ENCODE measurements at places on chromosomes 16 and 17. TPM values are rescaled to one million over a fixed set of nuclear protein-coding genes. Genes with fewer than 3 reads are reported as not detected.
A peak's percentile ranks its signal among the peaks of the same experiment; 100 is the strongest.

DNA sequence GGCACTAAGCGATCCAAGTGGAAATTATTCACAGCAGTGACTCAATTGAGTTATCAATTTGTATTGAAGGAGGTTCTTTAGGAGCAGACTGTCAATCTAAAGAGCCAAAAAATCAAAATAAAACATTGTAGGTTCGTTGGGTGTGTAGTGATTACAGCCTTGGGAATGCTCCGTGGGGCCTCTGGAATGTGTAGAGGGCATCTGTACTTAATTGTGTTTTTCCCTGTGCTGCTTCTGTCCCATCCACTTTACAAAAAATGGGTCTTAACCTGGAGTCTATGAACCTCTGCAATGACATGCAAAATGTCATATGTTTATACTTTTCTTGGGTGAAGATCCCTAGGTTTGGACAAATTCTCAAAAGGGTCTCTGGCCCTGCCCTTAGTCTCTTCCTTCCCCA, 215.1 kb downstream of the CCDC182 start:
- DNase-seq = no peak

- peak; percentile 89 for DNase-seq
These were observed 58.3 kb downstream of the WIPI1 start for GRCh38 chr17:68398691-68399637.

- no peak for DNase-seq
These were observed 129.9 kb downstream of the PITPNC1 start for GRCh38 chr17:67506966-67507365.

- no peak for DNase-seq
These were observed 47.9 kb upstream of the HNF1B start for GRCh38 chr17:37792787-37793186.

DNA sequence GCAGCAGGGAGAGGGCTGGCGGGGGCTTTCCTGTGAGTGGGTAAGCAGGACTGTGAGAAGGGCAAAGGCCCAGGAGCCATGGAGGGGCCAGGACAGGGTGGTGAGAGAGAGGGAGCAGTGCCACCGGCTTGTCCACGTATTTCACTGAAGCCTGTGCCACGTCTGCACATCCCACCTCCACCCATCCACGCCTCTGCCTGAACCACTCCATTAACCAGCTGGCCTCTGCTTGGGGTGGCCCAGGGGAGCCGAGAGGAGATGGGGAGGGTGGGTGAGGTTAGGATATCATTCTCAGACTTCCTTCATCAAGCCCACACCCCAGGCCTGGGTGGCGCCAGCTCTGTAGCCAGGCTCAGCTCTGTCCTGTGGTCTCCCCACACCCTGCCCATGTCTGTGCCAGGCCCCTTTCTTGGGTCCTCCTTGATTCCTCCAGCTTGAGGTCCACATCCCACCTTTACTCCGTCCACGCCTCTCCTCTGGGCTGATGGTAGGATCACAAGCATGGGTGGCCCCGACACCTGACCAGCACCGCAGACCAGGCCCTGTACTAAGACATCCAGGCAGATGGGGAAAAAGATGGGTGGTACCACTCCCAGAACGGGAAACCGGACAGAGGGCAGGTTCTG, 3.2 kb upstream of the FN3K start:
- peak; percentile 20 for DNase-seq

DNA sequence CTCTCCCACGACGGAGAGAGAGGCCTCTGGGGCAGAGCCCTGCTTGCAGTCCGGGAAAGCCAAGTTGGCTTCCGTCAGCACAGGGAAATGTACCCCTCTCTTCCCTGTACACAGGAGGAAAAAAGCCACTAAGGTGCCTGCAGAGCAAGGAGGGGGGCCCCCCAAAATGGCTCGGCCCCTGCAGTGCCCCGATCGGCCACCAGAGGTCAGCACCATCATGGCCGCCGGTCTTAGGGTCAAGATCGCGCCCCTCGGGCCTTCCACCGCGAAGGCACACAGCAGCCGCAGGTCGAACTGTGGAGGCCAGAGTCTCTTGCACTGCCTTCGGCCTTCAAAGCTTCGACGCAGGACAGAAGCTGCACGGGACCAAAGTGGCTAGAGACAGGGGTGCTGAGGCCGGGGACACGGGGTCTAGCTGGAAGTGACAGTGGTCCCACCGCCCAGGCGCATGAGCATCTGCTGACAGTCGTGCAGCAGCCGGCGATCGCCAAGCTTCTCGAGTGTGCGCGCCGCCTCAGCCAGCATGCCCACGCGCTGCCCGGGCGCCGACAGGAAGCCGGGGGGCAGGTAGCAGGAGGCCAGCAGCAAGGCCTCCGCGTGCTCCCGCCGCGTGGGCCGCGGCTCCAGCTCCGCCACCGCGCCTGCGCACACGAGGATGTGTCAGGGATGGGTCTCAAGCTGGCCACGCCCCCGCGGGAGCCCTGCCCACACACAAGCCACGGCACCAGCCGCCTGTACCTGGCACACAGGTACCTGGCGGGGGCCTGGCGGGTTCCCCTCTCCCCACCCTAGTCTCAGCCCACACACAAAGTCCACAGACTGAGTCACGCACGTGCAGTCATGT, 24.4 kb downstream of the SREBF1 start:
- peak; percentile 99 for DNase-seq

DNA sequence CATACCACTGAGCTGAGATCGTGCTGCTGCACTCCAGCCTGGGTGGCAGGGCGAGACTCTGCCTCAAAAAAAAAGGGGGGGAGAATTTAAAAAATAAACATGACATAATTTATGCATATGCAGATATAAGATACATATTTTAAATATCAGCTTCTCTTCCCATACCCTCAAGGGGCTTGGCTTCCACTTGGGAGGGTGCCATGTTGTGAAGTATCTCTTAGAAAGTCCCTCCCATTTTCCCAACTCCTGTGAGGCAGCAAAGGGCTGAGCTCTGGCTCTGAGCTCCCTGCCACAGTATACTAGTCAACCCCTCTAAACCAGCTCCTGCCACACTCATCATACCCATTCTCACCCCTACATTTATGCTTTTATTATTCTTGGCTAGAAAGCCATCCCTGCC, 39.4 kb downstream of the MYH11 start:
- no peak for DNase-seq

DNA sequence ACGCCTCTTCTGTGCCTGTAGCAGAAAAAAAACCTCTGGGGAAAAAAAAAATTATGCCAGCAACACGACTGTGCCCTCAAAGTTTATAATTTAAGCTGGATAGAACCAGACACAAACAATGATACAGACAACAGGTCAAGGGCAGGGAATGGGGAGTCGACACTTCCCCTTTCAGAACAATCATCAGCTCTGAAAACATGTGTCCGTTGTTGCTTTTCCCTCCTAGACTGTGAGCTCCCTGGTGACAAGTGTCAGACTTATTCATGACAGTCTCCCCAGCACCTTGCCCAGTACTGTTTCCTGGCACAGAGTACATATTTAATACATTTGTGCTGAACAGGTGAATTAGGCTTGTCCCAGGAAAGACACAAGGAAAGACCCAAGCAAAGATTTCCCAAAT, 178.3 kb downstream of the SOX9 start:
- DNase-seq = no peak

GRCh38 chr17:58306131-58306951, 22.3 kb downstream of the TSPOAP1 start:
- DNase-seq = no peak

GRCh38 chr16:67326472-67327309, at the start of the genes KCTD19 and LRRC36:
Gene KCTD19, minus strand, starts transcription at chr16:67326741. Its CDS starts 34 bp downstream, at chr16:67326707.
Gene LRRC36, plus strand, starts transcription at chr16:67326815. Its CDS starts 48 bp downstream, at chr16:67326863.
- DNase-seq = peak; percentile 99

DNA sequence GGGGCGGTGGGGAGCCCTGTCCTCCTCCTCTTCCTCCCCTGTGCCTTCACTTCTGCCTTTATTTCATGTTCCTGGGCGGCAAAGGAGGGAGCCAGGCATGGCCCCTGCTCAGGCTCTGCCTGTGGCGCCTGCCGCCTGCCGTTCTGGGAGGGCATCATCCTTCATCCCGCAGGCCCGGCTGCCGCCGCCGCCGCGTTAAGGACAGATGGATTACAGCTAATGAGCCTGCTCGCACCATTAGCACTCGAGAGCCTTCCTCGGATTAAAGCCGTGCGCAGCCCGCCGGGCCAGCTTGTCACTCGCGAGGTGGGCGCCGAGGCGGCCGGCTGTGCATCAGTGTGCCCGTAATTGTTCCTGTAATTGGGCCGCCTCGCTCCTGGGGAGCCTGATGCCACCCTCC, 127.7 kb upstream of the GSE1 start:
- no peak for DNase-seq

DNA sequence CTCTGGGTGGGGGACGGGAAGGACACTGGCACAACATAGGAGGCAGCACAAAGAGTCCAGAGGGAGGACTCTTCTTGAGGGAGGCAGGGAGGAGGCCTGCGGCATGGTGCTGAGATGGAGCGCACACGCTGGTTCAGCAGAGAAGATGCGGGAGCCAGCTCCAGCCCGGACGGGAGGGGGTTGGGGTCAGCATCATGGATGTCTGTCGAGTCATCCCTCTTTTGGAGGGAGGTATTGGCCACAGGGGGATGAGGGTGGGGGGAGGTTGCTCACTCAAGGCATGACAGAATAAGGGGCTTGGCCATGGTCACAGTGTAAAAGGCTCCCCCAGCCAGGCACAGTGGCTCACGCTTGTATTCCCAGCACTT, 19.3 kb downstream of the DCAKD start:
- no peak for DNase-seq

GRCh38 chr16:18942061-18942460, 15.9 kb upstream of the SMG1 start:
- DNase-seq = no peak

DNA sequence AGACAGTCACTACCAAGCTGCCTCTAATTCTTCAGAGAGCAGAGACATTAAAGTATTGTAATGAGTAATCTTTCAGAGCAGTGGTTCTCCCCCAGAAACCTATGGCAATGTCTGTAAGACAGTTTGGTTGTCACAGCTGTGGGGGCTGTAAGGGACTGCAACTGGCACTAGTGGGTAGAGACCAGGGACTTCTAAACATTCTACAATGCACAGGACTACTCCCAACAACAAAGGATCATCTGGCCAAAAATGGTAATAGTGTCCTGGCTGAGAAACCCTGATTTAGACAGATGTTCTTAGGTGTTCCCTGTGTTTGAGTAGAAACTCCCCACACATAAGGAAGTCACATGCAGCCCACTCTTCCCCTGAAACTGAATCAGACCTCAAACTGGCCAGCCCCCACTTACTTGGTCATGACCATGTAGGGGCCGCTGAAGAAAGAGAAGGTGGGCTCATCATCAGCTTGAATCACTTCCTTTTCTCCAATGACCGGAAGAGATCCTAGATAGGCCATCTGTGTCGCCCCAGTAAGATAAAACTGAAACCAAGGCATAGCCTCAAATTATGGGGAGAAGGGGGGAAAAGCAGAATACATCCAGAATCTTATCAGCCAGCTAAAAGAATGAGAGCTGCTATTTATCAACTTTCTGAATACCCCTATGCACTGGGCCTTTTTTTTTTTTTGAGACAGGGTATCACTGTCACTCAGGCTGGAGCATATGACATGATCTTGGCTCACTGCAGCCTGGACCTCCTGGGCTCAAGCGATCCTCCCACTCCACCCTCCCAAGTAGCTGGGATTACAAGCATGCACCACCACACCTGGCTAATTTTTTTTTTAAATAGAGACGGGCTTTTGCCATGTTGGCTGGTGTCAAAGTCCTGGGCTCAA, 75.8 kb downstream of the TEX14 start:
- DNase-seq = no peak

DNA sequence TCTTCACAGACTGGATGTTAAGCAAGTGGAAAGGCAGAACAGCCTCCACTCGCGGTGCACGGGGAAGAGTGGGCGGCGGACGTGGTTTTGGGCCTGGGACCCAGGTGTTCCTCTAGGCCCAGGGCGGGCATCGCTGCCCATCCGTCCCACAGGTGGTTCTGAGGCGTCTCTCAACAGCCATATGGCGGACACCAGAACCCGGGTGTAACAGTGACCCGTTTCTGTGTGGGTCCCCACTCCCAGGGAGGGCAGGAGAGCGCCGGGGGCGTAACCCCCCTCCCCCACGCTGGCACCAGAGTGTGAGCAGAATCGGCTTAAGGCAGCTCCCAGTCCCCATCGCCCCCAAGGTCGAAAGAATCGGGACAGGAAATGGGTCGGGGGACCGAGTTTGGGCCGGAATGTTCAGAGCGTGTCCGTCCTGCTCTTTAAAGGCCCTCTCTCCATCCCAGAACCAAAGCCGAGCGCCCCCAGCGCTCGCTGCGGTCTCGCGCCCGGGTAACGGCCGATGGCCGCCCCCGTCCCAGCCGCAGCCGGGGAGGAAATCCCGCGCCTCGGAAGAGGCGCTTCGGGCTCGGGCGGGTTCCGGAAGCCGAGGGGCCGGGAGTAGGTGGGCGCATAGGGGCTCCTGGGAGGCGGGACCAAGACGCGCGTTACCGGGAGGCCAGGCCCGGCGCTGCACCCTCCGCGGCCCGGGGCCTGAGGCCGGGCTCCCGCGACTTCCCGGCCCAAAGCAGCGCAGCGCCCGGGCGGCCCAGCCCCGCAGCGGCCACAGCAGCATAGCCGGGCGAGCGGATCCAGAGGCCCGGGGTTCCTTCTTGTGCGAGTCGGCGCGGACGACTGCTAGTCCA, at the start of gene TK2:
Gene TK2 (minus strand): TSS at position 839 of the 848 bp plus-strand sequence. CDS start 61 bp downstream, at position 778.
- DNase-seq = peak; percentile 94

GRCh38 chr16:14510581-14510938, 119.5 kb downstream of the PARN start:
- no peak for DNase-seq

- DNase-seq = peak; percentile 11
These were observed 23.8 kb downstream of the CLTC start for GRCh38 chr17:59643159-59644140.

DNA sequence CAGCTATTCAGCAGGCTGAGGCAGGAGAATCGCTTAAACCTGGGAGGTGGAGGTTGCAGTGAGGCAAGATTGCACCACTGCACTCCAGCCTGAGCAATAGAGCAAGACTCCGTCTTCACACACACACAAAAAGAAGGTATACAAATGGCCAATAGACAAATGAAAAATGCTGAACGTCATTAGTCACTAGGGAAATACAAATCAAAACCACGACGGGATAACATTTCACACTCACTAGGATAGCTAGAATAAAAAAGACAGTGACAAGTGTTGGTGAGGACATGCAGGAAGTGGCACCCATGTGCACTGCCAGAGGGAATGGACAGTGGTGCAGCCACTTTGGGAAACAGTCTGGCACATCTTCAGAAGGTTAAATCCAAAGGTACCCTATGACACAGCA, 172.9 kb downstream of the FTO start:
- no peak for DNase-seq

The TMEM95 gene
- not detected for total RNA-seq

The CIITA gene
- total RNA-seq = not detected

The ARL5C gene
- total RNA-seq = not detected

The KRT32 gene
- total RNA-seq = not detected

The DDX19B gene
- 23.5 TPM for total RNA-seq

The PMFBP1 gene
- total RNA-seq = 0.04 TPM

The ERAL1 gene
- 71.9 TPM for total RNA-seq
